ENCODE measurements at places on chromosomes 2 and 18.
A peak's percentile ranks its signal among the peaks of the same experiment; 100 is the strongest.

DNA sequence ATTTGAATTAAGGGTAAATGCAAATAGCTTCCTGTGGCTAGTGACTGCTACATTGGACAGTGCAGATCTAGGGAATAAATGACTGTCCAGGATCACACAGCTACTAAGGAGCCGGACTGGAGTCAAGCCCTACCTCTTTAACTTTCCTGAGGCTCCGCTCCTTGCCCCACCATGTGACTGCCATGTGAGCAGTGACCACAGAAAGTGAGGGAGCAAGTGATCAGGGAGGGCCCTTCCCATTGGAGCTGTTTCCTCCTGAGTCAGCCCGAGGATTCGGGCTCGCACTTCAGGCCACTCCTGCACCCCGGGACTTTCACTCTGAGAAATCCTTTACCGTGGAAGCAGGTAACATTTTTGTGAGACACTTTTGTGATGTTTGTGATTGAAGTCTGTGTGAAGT, 198.0 kb downstream of the ANKRD30B start:
- no peak for DNase-seq
- no peaks in the 10 kb centered on the region for H3K4me1 ChIP-seq
- no peaks in the 10 kb centered on the region for H3K27me3 ChIP-seq

GRCh38 chr2:237097911-237098702, 12.4 kb downstream of the COPS8 start:
- no peak overlapping the region for H3K4me3 ChIP-seq
- no peak for DNase-seq
- no peak overlapping the region for H3K27ac ChIP-seq
- no peaks in the 10 kb centered on the region for H3K27me3 ChIP-seq

GRCh38 chr2:43333101-43333655, 106.8 kb upstream of the ZFP36L2 start:
- H3K36me3 ChIP-seq = peaks cover 16% of the 10 kb centered on the region
- no peaks in the 10 kb centered on the region for H3K27me3 ChIP-seq
- no peak overlapping the region for H3K27ac ChIP-seq
- H3K4me3 ChIP-seq = no peak overlapping the region
- H3K4me1 ChIP-seq = peaks cover 5% of the 10 kb centered on the region
- DNase-seq = no peak

DNA sequence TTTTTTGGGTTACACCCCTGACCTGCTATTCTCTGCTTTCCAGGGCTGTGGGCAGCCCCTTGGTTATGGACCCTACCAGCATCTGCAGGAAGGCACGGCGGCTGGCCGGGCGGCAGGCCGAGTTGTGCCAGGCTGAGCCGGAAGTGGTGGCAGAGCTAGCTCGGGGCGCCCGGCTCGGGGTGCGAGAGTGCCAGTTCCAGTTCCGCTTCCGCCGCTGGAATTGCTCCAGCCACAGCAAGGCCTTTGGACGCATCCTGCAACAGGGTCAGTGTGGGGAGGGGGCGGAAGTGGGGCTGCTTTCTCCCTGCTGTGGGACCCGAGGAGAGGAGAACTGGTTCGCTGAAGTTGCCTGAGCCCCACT, 9.7 kb upstream of the WNT10A start:
- no peaks in the 10 kb centered on the region for H3K36me3 ChIP-seq
- no peak for DNase-seq
- H3K27ac ChIP-seq = no peak overlapping the region
- peak overlapping the region; percentile 52 for H3K4me3 ChIP-seq
- H3K4me1 ChIP-seq = peaks cover 17% of the 10 kb centered on the region

- H3K27ac ChIP-seq = peak overlapping the region; percentile 84
- H3K4me1 ChIP-seq = peaks cover 19% of the 10 kb centered on the region
- H3K4me3 ChIP-seq = peak overlapping the region; percentile 98
Measured at GRCh38 chr2:74464406-74464805, 776 bp downstream of the MOGS start.

DNA sequence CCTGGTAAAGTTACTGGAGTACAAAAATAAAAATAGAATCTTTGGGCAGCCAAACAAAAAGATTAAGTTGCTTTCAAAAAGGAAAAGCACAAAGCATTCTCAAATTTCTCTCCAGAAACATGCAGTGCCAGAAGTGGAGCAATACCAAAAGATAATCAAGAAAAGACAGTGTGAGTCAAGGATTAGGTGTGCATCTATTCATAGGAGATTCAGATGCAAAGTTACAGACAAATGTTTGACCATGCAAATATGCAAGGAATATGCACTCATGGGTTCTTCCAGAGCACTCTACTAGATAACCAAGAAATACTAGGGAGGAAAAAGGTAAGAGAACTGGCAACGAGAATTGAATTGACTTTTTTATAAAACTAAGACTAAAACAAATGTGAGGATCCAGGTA, 51.8 kb upstream of the CDH20 start:
- no peak overlapping the region for H3K27ac ChIP-seq
- H3K27me3 ChIP-seq = no peaks in the 10 kb centered on the region
- no peaks in the 10 kb centered on the region for H3K4me1 ChIP-seq
- no peak for DNase-seq
- no peak overlapping the region for H3K4me3 ChIP-seq

DNA sequence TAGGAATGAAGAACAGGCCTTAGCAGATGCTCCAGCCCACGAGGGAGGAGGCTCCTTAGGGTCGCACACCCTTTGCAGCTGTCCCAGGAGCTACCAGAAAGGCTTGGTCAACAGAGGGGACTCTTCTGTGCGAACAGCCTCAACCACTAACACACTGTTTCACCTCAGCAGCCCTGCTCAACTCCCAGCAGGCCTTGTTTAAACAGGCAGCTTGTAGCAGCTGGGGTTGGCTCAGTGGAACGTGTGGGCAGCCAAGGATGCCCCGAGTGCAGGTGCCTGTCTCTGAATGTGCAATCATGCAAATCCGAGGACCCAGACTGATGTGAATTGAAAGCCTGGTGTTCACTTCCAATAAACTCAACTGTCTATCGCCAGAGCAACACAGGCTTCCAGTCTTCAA, 88.7 kb upstream of the CXCR4 start:
- DNase-seq = no peak
- peaks cover 20% of the 10 kb centered on the region for H3K36me3 ChIP-seq
- H3K4me3 ChIP-seq = no peak overlapping the region
- H3K27ac ChIP-seq = peak overlapping the region; percentile 65
- H3K27me3 ChIP-seq = no peaks in the 10 kb centered on the region

- no peaks in the 10 kb centered on the region for H3K4me1 ChIP-seq
- H3K27me3 ChIP-seq = no peaks in the 10 kb centered on the region
- DNase-seq = no peak
- H3K36me3 ChIP-seq = no peaks in the 10 kb centered on the region
Measured at GRCh38 chr18:48036226-48036625, 105.8 kb upstream of the SMAD2 start.

- no peak overlapping the region for H3K27ac ChIP-seq
- no peak for DNase-seq
- H3K4me1 ChIP-seq = no peaks in the 10 kb centered on the region
- H3K36me3 ChIP-seq = no peaks in the 10 kb centered on the region
Measured at GRCh38 chr2:206213514-206213845, 53.8 kb downstream of the EEF1B2 start.

DNA sequence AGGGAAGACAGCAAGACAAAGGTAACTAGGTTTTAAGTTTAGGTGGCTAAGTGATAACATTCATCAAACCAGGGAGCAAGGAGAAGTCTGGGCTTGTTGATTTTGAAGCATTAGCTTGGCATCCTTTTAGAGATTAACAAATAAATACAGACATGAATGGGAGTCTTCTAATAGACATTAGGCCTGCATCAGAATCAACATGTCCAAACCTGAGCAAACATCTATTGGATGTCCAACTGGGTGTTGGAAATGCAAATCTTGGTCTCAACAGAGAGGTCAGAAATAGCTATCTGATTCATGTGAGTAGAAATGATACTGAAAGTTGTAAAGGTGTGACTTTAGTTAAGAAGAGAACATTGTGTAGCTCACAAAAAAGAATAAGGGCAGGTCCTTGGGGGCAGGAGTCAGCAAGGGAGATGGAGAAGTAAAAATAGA, 85.5 kb upstream of the RND3 start:
- H3K36me3 ChIP-seq = no peaks in the 10 kb centered on the region
- H3K27ac ChIP-seq = no peak overlapping the region

DNA sequence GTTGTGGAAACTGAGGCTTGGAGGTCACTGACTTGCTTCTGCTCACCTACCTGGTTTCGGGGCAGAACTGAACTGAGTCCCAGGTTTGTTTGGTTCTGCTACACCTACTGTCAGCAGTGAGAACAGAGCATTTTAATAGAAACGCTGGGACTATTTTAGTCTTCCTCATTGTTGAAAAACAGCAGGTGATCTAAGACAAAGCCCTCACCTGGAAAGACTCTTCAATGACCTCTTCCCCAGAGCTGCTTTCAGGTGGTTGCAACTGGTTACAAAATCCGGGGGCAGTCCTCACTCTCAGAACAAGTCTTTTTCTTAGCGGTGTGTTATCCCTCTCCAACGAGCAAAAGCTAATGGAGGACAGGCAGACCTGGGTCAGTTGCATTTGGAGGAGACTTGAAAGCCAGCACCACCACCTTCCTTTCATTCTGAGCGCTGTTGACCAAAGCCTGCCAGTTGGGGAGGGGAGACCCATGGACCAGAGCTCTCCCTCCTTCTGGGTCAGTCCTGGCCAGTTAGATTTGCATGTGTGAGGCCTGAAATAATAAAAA, 217.0 kb downstream of the NCK2 start:
- no peak overlapping the region for H3K4me3 ChIP-seq

GRCh38 chr2:57479981-57480380, 566.6 kb upstream of the VRK2 start:
- no peak overlapping the region for H3K4me3 ChIP-seq
- H3K36me3 ChIP-seq = no peaks in the 10 kb centered on the region
- no peak overlapping the region for H3K27ac ChIP-seq

All from activated naive CD8-positive, alpha-beta T cell treated with anti-CD3 and anti-CD28 coated beads for 36 hours (primary cell).